ENCODE measurements at places on chromosomes 12 and 14. TPM values are rescaled to one million over a fixed set of nuclear protein-coding genes. Genes with fewer than 3 reads are reported as not detected.

Gene P2RX7
- total RNA-seq = 0.55 TPM

Gene RTL1
- 0.07 TPM for total RNA-seq

Gene DBX2
- 0.27 TPM for total RNA-seq

Gene KLHDC1
- total RNA-seq = not detected

Gene ZNF891
- total RNA-seq = 3.4 TPM

Gene DIO3
- 0.64 TPM for total RNA-seq

Gene NXPH4
- total RNA-seq = 4.9 TPM

Gene KRT75
- total RNA-seq = not detected

Gene NTF3
- 1.5 TPM for total RNA-seq

Gene EIF4B
- 860 TPM for total RNA-seq

Gene KRT72
- 0.11 TPM for total RNA-seq

Gene EDDM3A
- total RNA-seq = 0.20 TPM

Gene PPFIBP1
- 27.7 TPM for total RNA-seq

Gene ABCD2
- total RNA-seq = 0.05 TPM

Gene GDF11
- total RNA-seq = 20.7 TPM

Gene SOAT2
- total RNA-seq = not detected

Gene KRT6C
- total RNA-seq = not detected

Gene RFLNA
- 11.3 TPM for total RNA-seq

Gene NKX2-1
- not detected for total RNA-seq

Gene KCNMB4
- 23.3 TPM for total RNA-seq

Gene PLEK2
- total RNA-seq = 1.2 TPM

Gene RNFT2
- total RNA-seq = 27.7 TPM

Gene ART4
- total RNA-seq = not detected

Gene OTOGL
- total RNA-seq = 0.39 TPM

Gene PRIM1
- total RNA-seq = 54.0 TPM

Gene RAPGEF3
- 13.3 TPM for total RNA-seq

Gene SLC7A8
- 200 TPM for total RNA-seq

Gene NDUFA9
- total RNA-seq = 65.8 TPM

Gene MMAB
- 28.7 TPM for total RNA-seq

Gene GLIPR1L1
- total RNA-seq = 0.69 TPM

Gene GDF3
- total RNA-seq = 34.4 TPM

Gene TSPAN19
- not detected for total RNA-seq

Gene BMP4
- total RNA-seq = 8.4 TPM

Gene KRT83
- not detected for total RNA-seq
